Activated CD8-positive, alpha-beta memory T cell treated with anti-CD3 and anti-CD28 coated beads, Interleukin-2, amount 50 U/mL, for 4 hours (primary cell): ENCODE measurements at places on chromosomes 11 and 22.

GRCh38 chr11:68402355-68403031 lies 58.1 kb upstream of the PPP6R3 start:
- DNase-seq, result no peak

DNA sequence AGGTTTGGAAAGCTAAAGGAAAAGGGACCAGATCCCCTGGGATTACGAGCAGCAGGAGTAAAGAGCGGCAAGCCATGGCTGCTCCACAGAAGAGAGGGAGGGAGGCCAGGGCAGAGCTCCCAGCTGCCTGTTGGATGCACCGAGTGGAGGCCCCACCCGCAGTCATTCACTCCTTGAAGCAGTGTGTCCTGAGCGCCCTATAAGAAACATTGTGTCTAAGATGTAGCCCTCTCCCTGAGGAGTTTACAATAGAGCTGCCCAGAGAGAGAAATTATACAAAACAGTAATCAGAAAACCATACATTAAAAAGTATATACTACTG lies 54.7 kb upstream of the CSNK2A3 start:
- DNase-seq, result no peak

DNA sequence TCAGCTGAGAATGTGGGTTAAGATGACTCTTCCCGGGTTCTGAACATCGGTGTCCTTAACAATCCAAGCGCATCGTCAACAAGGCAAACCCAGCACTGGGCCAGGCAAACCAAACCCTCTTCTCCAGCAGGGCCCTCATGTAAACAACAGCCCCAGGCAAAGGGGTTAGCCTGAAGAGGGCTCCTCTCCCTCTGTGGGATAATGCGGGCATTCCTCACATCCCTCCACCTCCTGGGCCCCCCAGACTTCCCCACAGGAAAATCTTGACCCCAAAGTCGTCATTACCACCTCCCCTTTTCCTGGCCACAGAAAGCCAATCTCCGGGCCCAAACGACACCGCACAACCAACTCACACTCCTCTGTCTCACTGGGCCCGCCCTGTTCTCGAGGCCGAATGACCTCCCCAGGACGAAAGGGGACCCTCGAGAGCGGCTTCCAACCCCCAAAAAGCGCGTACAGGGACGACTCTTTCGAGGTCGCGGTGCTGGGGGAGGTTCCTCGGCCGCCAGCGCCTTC lies 566 bp downstream of the DDB1 start:
- DNase-seq, result no peak

- no peak for DNase-seq
Observed at GRCh38 chr22:45834241-45834640, 142.7 kb downstream of the WNT7B start.

DNA sequence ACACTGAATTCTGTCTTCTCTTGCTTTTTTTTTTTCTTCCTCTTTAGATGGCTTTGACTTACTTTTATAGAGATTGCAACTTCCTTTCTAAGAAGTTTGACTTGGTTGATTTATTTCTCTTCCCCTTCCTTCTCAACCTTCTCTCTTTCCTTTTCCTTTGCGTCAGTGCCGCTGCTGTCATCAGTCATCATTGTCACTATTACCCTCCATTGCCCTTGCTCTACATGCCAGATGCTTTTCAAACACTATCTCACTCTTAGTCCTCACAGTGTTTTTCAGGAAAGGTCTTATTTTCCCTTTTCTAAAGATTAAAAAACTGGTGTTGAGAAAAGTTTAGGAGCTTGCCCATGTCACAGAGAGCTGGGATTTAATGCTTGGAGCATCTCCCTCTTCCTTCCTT lies 74.7 kb upstream of the C11orf87 start:
- DNase-seq, result no peak

- DNase-seq, result no peak
Observed at GRCh38 chr11:88375927-88376470, 38.5 kb upstream of the CTSC start.

- DNase-seq, result no peak
Observed at GRCh38 chr22:36736701-36737320, 33.3 kb upstream of the CACNG2 start.

DNA sequence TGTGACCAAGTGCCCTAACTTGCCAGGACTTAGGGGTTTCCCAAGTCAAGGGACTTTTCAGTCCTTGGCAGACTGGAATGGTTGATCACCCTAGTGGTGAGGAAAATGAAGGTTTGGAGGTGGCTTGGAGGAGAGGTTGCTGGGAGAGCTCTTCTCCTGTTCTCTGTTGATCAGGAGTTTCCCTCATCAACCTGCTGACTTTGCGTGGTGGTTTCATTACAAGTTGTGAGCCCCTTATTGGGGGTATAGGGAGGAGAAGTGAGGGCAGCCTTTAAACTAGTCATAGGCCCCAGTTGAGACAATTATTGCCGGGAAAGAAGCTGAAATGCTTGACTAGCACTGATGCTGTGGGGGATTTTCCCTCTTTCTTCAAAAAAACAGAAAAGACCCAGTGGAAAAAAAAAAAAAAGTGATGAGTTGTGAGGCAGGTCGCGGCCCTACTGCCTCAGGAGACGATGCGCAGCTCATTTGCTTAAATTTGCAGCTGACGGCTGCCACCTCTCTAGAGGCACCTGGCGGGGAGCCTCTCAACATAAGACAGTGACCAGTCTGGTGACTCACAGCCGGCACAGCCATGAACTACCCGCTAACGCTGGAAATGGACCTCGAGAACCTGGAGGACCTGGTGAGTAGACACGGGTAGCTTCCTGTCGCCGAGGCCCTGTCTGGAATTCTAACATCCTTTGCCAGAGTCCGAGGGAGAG lies at the start of gene CXCR5:
Gene CXCR5, plus strand, starts transcription at position 525 of the 704 bp plus-strand sequence. Its CDS starts 50 bp downstream, at position 575.
- DNase-seq, result no peak

GRCh38 chr11:76814414-76814813 lies 31.3 kb downstream of the TSKU start:
- DNase-seq, result no peak

DNA sequence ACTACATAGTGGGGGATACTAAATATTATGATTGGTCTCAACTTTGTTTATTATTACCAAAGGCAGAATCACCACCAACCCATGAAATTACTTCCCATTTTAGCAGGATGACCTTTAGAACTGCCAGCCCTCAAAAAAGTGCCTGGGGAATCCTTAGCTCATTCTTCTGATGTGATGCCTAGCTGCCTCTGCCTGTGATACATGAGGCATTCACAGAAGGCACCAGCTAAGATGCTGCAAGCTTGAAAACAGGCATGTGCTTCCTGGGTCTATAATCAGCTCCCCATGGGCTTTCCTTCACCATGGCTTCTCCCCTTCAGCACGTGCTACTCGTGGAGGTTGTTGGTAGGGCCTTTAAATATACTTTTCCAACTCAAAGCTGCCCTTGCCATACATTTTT lies 50.4 kb upstream of the ARHGAP20 start:
- no peak for DNase-seq

- DNase-seq, result no peak
Observed at GRCh38 chr11:91243051-91243450, 981.6 kb upstream of the FAT3 start.

DNA sequence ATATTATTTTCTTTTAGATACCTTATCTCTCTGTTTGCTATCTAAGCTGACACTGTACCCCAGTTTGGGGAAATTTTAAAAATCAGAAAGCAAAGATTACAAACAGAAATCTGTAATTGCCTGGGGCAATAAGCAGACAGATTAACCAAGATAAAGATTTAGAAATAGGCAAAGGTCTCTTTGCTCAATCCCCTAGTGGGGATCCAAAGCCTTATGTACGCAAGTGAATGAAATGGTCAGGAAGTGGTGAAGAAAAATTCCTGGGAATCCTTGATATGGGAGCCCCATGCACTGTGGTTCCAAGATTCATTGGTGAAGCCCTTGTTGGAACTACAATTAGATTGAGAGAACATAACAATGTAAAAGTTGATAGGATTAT lies 139.5 kb upstream of the GUCY1A2 start:
- no peak for DNase-seq

DNA sequence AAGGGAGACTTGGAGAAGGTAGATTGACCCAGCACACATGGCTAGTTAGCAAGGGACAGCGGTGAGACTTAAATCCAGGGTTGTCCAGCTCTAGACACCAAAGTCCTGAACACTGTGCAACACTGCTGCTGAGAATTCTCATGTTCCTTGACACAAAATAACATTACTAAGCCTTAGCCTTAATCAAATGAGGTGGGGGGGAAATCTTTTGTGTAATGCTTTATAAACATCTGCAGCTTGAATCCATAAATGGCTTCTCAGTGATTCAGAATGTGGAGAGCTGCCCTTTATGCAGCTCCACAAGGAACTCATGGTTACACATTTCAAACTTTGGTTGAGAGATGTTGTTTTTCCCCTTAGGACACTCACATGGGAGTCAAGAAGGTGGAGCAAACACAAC lies 80.0 kb downstream of the CD44 start:
- no peak for DNase-seq

- no peak for DNase-seq
Observed at GRCh38 chr11:112806876-112807275, 154.3 kb upstream of the NCAM1 start.

- DNase-seq, result no peak
Observed at GRCh38 chr22:25722626-25723025, 19.4 kb upstream of the MYO18B start.

DNA sequence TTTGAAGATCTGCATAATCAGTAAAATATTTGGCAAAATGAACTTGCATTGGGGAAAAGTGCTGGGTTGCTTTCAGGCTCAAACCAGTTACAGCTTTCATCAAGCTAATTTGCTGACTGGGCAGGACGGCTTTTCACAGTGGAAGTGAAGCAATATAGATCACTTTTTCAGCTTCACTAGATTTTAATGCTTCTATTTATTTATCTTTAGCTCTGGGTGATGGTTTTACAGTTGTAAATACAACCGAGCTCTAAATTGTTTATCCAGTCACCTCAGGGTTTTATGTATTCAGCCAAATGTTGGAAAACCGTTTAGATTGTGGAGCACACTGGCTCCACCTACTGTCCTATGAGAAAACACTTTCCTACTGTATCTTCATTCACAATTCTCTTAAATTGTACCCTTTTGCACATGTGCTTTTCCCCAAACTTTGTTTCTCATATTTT lies 58.2 kb downstream of the ACER3 start:
- no peak for DNase-seq

GRCh38 chr11:9716275-9717039 lies 52.6 kb downstream of the SWAP70 start:
- no peak for DNase-seq

- no peak for DNase-seq
Observed at GRCh38 chr11:76764941-76765665, 18.1 kb upstream of the TSKU start.

GRCh38 chr22:37563153-37564081 lies 3.1 kb downstream of the CDC42EP1 start:
- DNase-seq, result no peak
